ENCODE measurements at places on chromosomes 12 and 14.

GRCh38 chr14:83757916-83758315 lies 1772.0 kb upstream of the FLRT2 start:
- no peak for DNase-seq

DNA sequence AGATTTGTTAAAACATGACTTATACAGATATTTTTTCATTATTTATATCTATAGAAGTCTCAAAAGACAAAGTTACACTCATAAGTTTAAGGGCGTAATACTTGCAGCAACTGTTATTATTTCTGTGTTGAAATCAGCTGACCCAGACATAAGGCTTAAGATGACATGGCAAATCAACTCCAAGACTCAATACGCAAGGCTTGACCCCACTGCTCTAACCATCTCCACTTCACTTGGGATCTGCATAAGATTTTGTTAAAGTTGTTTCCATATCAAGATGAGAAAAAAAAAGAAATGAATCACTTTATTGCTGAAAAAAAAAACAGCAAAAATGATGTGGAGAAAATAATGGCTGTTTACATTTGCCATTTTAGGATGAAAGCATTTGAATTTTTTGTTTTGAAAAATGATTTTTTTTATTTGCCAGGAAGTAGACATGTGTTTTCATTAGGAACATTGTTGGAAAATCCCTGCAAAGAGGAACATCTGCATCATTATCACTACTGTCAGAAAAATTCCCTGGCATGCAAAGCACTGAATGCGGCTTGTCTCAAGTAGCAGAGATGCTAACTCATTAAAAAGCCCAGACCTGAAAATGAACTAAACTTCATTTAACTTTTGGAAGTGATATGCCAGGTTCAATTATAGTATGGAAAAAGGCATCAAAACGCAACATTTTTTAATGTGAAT lies 73.5 kb downstream of the LIN7A start:
- DNase-seq: no peak

GRCh38 chr14:82796086-82796485 lies 1262.4 kb upstream of the SEL1L start:
- DNase-seq: no peak

GRCh38 chr12:89350630-89351488 lies 1.4 kb downstream of the DUSP6 start:
- DNase-seq: peak; percentile 24

DNA sequence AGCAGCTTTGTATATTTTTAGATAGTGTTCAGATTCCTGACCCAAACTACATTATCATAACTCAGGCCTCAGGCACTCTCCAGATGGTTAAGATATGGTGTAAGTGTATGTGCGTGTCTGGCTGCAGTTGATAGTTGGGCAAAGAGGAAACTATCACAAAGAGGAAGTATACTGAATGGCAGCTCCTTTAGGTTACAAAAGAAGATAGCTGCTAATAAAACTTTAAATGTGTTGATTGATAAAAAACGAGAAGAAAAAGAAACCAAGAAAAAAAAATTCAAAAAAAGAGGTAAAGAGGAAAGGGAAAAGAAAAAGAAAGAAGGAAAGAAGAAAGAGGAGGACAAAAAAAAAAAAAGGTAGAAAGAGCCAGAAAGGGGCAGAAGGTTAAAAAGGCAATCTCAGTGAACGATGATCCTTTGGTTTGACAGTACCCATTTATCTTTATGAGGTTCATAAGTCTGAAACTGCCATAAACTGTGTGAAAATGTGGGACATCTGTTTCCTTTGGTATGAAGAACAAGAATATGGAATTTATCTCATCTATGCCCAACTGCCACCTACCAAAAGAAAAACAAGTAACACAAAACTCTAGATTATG lies 42.2 kb downstream of the TAOK3 start:
- DNase-seq: no peak

GRCh38 chr14:60313093-60313492 lies 64.1 kb downstream of the PPM1A start:
- no peak for DNase-seq

- DNase-seq: no peak
These were observed 20.6 kb downstream of the PKP2 start for GRCh38 chr12:32876004-32876403.

GRCh38 chr14:77988096-77988870 lies 181.9 kb upstream of the NRXN3 start:
- no peak for DNase-seq

- no peak for DNase-seq
These were observed 208.3 kb downstream of the BCL11B start for GRCh38 chr14:99063620-99064225.

GRCh38 chr14:104707608-104708595 lies 16.1 kb upstream of the ADSS1 start:
- DNase-seq: no peak

Data from activated naive CD4-positive, alpha-beta T cell treated with Interleukin-2 at 50 U/mL for 16 hours (primary cell).